ENCODE measurements at places on chromosomes 2 and 18. TPM values are rescaled to one million over a fixed set of nuclear protein-coding genes. Genes with fewer than 3 reads are reported as not detected.

Gene POU3F3
- 18.2 TPM for total RNA-seq

Gene GAD1
- total RNA-seq: not detected

Gene TTN
- 2.7 TPM for total RNA-seq

Gene CAPN13
- not detected for total RNA-seq

Gene UPP2
- not detected for total RNA-seq

Gene KLHL14
- not detected for total RNA-seq

Gene IL36B
- not detected for total RNA-seq

Gene CFC1
- total RNA-seq: not detected

Gene CD28
- total RNA-seq: not detected

Gene CFC1B
- total RNA-seq: not detected

Gene VWC2L
- not detected for total RNA-seq

Gene LYG1
- total RNA-seq: 0.20 TPM

Gene PJVK
- total RNA-seq: 0.73 TPM

Gene IER3IP1
- total RNA-seq: 16.4 TPM

Gene GKN2
- not detected for total RNA-seq

Gene AAMP
- 115 TPM for total RNA-seq

Gene FSHR
- not detected for total RNA-seq

Gene GPR155
- total RNA-seq: 1.8 TPM

Gene DES
- total RNA-seq: 0.73 TPM

Gene FEV
- not detected for total RNA-seq

Gene SFT2D3
- total RNA-seq: 4.5 TPM

Gene AFF3
- not detected for total RNA-seq

Gene SLC4A5
- total RNA-seq: under 0.01 TPM

Gene TBC1D8
- 106 TPM for total RNA-seq

Gene MC5R
- not detected for total RNA-seq

Gene ATL2
- 64.3 TPM for total RNA-seq

Gene EML4
- 29.8 TPM for total RNA-seq

Gene TMEM127
- 19.5 TPM for total RNA-seq

Gene ATOH8
- total RNA-seq: 5.5 TPM

Gene B3GNT2
- 13.1 TPM for total RNA-seq

Gene OXER1
- not detected for total RNA-seq

Gene ITM2C
- 18.4 TPM for total RNA-seq

Gene PRKAG3
- total RNA-seq: not detected

Gene NDUFS1
- 83.0 TPM for total RNA-seq

Gene NPPC
- not detected for total RNA-seq

Gene CABYR
- 3.5 TPM for total RNA-seq

Gene LHCGR
- not detected for total RNA-seq

Gene TMEM18
- total RNA-seq: 12.9 TPM

Gene POTEC
- total RNA-seq: not detected

Gene CRYGC
- total RNA-seq: not detected

Gene MSGN1
- total RNA-seq: not detected

Gene SP140
- under 0.01 TPM for total RNA-seq

Gene RAX
- not detected for total RNA-seq

Gene MDH1B
- total RNA-seq: 0.37 TPM

Gene ITGAV
- total RNA-seq: 104 TPM

Gene MGAT4A
- total RNA-seq: not detected

Gene OBSL1
- 37.5 TPM for total RNA-seq

Gene SCYGR4
- total RNA-seq: not detected

Gene DTNA
- total RNA-seq: 31.6 TPM

Gene FRZB
- total RNA-seq: under 0.01 TPM

Gene FZD7
- total RNA-seq: 7.0 TPM

Gene BOLL
- total RNA-seq: not detected

Gene GAL3ST2
- total RNA-seq: not detected

Gene C2orf80
- total RNA-seq: not detected

Gene SLC30A3
- total RNA-seq: not detected

Gene FOXI3
- not detected for total RNA-seq

Gene ATP6V1B1
- total RNA-seq: 0.59 TPM

Measured in subcutaneous preadipocyte (primary cell).